ENCODE measurements at places on chromosomes 6 and 20.

GRCh38 chr6:13372688-13373487 is 44.6 kb upstream of the TBC1D7 start:
- no peak for DNase-seq

DNA sequence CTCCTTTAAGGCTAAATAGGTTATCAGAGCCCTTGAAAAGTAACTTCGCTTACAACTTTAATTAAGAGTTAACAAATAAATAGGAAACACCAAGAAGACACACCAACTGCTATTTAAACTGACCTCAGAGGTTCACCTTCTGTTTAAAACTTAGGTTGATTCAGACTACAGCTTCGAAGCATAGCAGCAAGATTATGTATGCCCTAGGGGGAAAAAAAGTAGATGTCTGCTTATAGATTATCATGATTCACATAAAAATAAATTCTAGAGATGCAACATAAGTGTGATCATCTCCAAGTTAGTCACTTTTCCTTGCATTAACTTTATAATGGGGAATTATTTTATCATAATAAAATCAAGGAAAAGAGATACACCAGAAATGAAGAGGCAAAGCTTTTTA is 8.9 kb downstream of the PNISR start:
- no peak for DNase-seq

GRCh38 chr20:19750101-19750606 is 7.9 kb upstream of the RIN2 start:
- DNase-seq, result no peak

DNA sequence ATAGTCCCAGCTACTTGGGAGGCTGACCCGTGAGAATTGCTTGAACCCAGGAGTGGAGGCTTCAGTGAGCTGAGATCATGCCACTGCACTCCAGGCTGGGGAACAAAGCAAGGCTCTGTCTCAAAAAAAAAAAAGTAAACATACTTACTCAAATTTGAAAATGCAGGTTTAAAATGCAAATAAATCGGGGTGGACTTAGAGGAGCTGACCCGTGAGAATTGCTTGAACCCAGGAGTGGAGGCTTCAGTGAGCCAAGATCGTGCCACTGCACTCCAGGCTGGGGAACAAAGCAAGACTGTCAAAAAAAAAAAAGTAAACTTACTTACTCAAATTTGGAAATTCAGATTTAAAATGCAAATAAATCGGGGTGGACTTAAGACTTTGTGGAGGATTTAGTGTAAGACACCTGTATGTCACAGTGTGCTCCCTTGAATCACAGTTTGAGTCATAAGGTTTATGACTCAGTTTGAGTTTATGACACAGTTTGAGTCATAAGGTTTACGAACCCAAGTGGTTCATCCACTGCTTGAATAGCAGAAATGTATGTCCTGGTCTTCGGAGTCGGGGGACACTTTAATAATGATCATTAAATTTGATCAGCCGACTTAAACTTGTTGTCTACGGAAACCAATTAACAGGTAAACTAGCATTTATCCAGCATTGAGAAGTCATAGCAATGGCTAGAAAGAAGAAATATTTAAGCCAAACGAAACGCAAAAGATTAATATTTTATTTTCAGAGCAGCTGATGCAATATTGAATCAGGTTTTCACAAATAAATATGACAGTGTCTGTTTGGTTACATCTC is 6.8 kb upstream of the MRPS10 start:
- peak; percentile 39 for DNase-seq

- DNase-seq, result no peak
These were observed 100.1 kb upstream of the SUPT3H start for GRCh38 chr6:45477790-45478189.

DNA sequence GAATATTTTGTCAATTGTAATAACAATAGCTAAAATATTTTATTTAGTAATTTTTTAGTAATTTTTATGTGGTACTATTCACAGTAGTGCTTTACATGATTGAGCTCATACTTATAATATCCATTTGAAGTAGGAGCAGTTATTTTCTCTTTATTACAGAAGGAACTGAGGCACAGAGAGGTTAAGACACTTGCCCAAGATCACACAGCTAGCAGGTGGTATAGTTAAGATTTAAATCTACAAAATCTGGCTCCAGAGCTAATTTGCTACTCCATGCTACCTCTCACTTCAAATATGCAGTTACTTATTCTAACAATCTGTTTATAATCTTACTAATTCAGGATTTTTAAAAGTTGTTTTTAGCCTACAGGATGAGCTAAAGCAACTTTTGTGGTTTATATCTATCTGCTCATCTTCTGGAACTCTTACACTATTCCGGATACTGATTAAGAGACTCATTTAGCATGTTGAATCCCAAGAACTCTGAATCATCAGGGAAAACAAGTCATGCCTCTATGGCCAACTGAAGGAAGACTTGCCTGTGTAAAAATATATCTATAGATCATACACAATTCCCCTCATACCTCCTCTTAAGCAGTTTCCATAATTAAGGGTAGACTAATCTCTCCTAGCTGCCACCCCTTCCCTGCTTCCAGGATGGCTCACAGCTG is 324.2 kb downstream of the UBE3D start:
- DNase-seq, result no peak

GRCh38 chr6:16060039-16060438 is 68.8 kb upstream of the MYLIP start:
- no peak for DNase-seq

GRCh38 chr6:158660333-158660754 is 10.5 kb downstream of the SYTL3 start:
- no peak for DNase-seq

DNA sequence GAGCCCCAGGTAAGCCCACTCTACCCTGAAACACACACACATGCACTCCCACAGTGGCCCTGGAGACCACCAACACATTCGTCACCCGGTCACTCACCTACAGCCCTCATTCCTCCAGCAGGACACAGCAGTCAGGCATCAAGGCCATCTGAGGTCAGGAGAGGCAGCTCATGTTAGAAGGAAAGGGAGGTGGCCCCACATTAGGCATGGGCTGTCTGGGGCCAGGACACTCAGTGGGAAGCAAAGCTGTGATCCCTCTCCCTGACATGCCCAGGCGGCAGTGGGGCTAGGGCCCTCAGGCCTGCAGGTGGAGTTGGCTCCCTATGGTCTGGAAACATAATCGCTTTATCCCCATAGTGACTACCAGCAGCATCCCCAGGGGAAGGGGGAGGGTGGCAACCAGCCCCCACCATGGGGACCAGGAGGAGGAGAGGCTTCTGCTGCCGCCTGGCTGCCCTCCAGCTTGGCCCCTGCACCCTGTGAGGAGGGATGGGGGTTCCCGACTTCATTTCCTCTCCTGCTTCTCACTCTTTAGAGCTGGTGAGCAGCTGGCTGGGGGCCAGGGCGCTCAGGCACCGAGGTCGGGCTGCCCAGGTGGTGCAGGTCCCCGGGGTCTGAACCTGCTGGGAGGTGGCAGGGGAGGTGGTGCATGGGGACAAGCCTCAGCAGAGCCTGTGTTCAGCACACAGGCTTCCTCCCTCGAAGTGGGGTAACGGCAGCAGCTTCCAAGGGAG is 76.6 kb upstream of the CST7 start:
- no peak for DNase-seq

GRCh38 chr6:138618168-138618567 is 118.9 kb upstream of the NHSL1 start:
- no peak for DNase-seq

GRCh38 chr6:105740946-105741645 is 338.2 kb upstream of the PREP start:
- no peak for DNase-seq

DNA sequence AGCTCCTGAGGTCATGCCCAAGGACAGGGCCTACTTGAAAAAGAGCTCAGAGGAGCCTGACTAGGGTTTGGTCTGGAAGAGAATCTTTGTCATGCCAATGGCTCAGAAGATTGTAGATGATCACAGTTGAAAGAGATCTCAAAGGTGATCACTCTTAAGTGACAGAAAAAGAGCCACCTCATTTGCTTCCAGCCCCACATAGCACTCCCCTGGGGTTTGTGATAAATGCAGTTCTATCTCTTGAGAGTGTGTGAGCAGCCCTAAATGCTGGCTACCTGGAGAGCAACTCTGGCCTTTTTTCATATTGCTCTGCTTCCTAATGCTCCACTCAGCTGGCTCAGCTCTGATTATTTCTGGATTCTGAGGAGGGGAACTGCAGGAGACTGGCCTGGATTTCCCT is 39.3 kb downstream of the KLHL32 start:
- DNase-seq, result no peak

DNA sequence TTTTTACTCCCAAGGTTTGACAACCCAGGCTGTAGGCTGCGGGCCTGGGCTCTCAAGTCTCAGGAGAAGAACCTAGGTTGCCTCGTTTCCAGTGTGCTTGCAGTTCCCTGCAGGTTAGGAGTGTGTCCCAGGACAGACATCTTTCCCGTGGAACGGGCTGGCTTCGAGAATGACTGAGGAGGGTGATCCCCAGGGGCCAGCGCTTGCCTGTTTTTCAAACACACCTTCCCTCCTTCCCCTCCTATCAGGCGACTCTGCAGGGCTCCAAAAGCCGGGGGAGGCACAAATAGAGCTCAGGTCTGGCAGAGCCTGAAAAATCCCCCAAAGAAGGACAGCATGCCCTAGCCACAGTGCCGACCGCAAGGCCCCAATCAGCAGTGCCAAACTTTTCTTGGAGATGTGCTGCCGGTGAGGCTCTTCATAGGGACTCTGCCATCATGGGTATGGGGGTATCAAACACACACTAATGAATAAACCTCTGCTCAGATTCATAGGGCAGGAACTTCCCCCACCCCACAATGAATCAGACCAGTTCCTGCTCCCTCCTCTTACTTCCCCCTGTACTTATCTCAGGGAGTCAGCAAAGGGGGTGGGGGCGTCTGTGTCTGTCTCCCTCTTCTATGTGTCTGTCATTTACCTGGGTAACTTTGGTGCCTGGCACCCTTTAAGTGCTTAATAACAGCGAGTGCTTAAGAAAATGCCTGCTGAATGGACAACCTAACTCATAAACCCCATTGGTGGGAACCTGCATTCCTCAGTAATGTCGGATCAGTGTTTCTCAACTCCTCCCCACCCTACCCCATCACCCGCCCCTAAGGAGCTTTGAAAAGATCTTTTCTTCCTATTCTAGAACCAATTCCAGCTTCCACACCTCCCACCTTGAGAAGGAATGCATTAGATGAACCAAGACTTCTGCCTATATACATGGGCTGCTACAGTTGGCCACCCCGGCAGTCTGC is 1.6 kb downstream of the KCNG1 start:
- no peak for DNase-seq

DNA sequence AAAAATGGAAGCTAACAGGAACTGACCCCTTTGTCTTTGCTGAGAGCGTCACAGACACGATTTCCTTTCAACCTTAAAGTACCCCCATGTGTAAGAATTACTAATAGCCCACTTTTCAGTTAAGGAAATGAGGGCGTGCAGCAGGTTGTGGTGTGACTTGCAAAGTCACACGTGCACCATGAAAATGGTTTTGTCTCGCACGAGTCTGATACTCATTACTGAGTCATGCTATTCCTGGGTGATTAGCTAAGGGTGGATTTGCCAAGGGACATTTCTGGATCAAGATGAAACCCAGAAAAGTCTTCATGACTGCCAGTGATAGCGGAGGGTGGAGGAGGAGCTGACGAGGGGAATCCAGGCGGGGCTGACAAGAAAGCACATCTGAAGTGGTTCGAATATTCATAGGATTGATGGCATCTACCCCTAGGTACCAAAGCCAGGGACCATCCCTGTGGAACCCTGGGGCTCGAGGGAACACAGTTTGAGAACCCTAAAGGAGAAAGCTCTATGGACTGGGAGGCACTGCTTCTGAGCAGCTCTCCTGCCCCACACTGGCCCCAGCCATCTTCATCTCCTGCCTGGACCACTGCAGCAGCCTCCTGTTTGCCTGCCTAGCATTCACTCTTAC is 12.1 kb upstream of the NFATC2 start:
- DNase-seq, result no peak

DNA sequence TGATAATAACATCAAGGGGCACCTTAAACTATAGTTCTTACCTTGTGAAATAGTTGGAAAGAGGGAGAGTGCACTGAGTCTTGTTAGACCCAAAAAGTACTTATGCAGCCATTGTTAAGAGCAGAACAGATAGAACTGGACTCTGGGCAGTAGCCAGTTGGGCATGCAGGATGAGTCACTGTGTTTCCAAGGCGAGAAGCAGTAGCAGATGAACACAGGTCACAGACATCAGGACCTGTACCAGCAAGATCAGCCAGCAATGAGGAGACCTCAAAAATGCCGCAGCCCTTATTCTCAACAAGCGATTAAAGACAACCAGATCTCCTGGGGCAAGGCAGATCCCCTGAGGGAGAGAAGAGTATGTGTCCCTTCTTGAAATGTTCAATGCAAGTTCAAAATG is 79.0 kb downstream of the SAMD3 start:
- DNase-seq, result no peak

DNA sequence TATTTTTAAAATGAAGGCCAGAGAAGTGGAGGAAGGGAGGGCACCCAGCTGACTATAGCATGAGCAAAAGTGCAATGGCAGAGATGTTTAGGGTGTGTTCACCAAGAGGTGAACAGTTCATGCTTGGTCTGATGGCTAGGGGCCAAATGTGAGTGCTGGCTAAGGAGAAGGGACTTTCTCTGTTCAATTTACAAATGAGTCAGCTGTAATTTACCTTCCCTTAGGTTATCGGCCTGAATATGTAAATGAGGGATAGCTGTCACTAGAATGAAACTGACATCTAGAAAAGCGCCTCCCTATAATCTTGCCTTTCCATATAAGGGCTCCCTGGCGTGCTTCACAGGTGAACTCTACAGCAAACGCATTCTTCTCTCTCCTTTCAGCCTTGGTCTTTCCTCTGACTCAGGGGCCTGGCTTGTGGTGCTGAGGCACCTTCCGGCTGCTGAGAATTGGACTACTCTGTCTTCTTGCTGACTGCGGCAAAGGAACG is 114.7 kb upstream of the BACH2 start:
- no peak for DNase-seq

DNA sequence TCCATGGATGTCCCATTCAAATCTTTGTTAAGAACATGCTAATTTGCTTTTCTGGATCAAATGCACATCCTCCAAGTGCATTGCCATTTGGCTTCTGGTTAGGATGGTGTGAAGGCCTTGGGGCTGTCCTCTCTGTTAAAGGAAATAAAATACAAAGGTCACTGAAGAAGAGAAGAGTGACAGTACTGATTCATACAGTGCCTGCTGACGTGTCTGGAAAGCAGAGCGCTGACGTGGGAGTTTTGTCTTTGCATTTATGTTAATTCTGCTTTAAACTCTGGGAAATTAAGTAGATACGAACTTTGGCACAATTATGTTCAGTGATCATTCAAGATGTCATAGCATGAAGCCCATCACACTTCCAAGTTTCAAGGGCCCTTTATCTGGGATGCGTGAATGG is 33.2 kb downstream of the SYNDIG1 start:
- no peak for DNase-seq

DNA sequence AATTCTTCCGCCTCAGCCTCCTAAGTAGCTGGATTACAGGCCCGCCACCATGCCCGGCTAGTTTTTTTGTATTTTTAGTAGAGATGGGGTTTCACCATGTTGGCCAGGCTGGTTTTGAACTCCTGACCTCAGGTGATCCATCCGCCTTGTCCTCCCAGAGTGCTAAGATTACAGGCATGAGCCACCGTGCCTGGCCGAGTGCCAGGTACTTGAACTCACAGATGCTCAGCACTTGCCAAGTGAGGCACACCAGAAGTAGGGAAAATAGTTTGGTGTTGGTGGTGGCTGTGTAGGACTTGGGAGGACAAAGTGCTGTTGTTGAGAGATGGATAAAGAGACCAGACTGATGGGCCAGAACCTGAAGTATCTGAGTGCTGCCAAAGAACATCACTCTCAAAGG is 40.0 kb upstream of the MBOAT1 start:
- DNase-seq, result no peak

GRCh38 chr20:24836041-24836533 is 113.0 kb upstream of the CST7 start:
- DNase-seq, result no peak
